ENCODE measurements at places on chromosomes 7 and 10.

GRCh38 chr7:30970074-30970473 is 6.3 kb downstream of the GHRHR start:
- no peak for DNase-seq

DNA sequence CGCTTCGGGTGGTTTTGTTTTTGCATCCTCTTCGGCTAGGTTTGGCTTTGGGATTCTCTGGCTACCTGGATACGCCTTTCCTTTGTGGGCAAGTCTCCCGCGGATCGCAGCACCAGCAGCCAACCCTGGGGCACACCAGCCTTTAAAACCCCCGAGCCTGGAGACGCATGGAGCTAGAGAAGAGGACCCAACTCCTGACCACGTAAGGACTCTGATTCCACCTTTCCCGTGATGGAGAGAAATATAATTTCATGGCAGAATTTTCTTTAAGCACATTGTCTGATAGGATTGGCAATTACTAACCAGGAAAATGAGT is 535.4 kb upstream of the GALNT17 start:
- DNase-seq = no peak

- peak; percentile 14 for DNase-seq
Measured at GRCh38 chr10:30784897-30785605, 155.5 kb upstream of the LYZL2 start.

DNA sequence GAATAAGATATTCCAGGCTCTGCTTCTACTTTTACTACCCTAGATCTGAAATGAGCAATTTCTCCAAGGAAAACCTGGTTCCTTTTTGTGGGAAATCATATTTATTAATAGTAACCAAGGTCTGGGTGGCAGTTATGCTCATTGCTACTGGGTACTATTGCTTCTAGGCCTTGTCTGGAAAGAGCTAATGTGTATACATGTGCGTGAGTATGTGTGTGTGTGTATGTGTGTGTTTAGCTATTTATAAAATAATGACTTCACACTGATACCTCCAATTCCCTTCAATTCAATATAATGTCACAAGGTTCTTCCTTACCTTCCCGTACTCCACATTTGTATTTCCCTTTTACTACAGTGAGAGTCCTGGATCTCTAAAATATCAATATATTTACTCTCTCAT is 26.0 kb upstream of the PLCE1 start:
- no peak for DNase-seq

GRCh38 chr7:135100856-135101255 is 47.0 kb upstream of the TMEM140 start:
- no peak for DNase-seq
